Right atrium auricular region (tissue), 2 donors: ENCODE measurements at places on chromosomes 4 and X. TPM values are rescaled to one million over a fixed set of nuclear protein-coding genes. Genes with fewer than 3 reads are reported as not detected.
A peak's percentile ranks its signal among the peaks of the same experiment; 100 is the strongest.

MRFAP1 gene
- total RNA-seq = 176 TPM

DNA sequence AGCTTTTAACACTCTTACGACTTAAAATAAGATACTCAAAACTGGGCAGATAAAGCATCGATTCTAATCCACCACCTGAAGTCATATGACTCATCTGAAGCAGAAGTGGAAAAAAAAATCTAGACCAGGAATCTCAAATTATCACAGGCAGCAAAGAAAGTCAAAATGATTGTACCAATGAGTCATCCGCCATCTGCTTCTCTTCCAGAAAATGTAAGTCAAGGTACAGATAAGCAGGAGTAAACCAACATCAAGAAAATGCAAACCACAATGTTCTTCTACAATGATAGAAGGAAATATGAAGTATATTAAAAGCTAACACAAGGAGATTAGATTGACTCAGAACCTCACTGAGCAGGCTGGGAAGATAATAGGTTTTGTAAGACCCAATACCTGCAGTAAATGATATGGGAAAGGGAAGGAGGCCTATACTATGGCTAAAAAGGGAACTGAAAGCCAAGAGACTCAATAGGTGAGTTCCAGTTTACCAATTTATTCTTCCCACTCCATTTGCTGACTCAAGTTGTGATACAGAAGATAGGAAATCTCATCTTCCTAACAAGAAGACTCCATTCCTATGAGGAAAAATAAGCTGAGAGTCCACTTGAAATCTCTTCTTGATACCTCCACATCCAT lies 88.4 kb upstream of the TET2 start:
- no peaks in the 10 kb centered on the region for H3K36me3 ChIP-seq
- no peak for DNase-seq
- no peaks in the 10 kb centered on the region for H3K4me1 ChIP-seq
- no peak overlapping the region for H3K4me3 ChIP-seq
- no peak overlapping the region for H3K27ac ChIP-seq

- peaks cover 46% of the 10 kb centered on the region for H3K36me3 ChIP-seq
- no peak for DNase-seq
- H3K27me3 ChIP-seq = no peaks in the 10 kb centered on the region
- H3K4me1 ChIP-seq = no peaks in the 10 kb centered on the region
- peak overlapping the region; percentile 90 for H3K27ac ChIP-seq
- peak overlapping the region; percentile 70 for H3K4me3 ChIP-seq
These were observed 519 bp downstream of the SLC25A4 start for GRCh38 chr4:185143601-185143969.

DNA sequence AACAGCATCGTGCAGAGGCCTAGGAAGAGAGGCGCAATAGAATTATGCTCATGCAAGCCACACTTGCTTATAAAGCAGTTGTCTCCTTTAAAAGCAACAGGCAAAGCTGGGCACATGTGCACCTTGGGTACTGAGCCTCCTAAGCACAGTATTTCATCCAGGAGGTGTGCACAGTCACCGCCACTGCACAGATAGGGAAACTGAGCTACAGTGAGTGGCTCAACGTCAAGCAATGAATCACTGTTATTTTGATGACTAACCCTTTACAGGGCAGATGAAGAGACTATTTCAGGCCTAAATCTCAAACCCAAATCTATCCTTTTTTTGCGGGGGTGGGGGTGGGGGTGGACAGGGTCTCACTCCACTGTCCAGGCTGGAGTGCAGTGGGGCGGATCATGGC lies 42.3 kb downstream of the BCOR start:
- peaks cover 69% of the 10 kb centered on the region for H3K36me3 ChIP-seq
- no peak overlapping the region for H3K4me3 ChIP-seq
- no peak for DNase-seq
